ENCODE measurements at places on chromosomes 5 and 9.

GRCh38 chr5:74442466-74442865, 198.1 kb downstream of the ENC1 start:
- DNase-seq: no peak

DNA sequence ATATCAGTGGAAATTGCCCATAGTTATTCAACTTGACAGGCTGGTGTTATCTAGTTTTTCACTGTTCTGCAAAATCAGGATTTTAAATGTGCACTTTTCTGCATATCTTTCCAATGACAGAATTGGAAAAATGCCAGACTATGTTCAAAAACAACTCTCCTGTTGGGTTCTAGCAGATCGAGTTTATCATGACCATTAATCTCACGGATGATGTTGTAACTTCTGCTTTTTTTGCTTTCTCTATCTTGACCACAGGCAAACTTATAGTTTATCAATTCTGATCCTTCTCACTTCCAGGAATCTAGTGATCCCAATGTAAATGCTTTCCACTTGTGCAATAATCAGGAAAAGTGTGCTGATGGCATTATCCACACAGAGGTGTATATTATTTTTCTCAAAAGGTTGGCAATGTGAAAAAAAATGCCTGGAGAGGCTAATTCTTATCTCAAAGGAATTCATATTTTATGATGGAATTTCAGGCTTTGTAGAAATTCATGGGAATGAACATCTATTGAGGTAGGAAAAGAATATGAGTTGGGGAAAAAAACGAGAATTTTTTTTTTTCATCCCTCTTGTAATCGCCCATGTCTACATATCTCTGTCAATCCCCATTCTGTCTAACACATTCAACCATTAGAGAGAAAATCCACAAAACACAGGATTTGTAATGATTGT, 73.6 kb upstream of the DAB2 start:
- DNase-seq: no peak

- no peak for DNase-seq
Measured at GRCh38 chr5:168443950-168444700, 42.1 kb upstream of the RARS1 start.

- no peak for DNase-seq
Measured at GRCh38 chr5:172183881-172184280, 4.1 kb downstream of the STK10 start.

DNA sequence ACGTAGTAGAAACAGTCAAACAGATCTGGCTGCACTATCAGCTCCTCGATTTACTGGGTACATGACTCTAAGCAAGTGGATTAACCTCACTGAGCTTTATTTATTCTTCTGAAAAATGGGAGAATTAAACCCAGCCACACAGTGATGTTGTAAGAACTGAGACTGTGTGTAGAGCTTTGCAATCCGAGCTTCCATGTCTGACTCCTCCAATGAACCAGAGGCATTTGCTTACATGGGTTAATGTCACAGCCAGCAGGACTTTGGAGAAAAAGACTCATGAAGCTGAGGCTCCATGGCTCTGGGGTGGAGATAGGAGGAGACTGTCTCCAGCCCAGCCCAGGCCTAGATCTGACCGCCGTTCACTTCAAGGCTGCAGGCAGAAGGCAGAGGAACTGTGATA, 201.3 kb downstream of the CDK5RAP2 start:
- no peak for DNase-seq

DNA sequence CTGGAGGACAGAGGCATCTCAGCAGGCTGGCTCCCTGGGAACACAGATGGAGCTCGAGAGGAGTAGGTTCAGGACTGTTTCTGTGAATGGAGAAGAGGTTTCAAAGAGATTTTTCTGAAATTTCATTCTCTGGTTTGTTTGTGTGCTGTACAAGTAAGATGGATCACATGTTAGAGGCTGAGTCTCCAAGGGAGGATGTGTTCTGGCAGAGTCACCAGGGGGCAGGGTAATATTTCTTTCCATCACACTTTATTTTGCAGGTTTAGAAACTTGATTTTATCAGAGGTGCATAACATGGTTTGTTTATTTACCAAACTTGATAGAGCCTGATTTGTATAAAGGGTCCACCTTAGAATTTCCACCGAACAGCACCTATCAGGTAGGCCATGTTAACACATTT, 69.2 kb upstream of the ARL15 start:
- DNase-seq: no peak

- no peak for DNase-seq
Measured at GRCh38 chr9:133603135-133603927, 5.9 kb downstream of the FAM163B start.

DNA sequence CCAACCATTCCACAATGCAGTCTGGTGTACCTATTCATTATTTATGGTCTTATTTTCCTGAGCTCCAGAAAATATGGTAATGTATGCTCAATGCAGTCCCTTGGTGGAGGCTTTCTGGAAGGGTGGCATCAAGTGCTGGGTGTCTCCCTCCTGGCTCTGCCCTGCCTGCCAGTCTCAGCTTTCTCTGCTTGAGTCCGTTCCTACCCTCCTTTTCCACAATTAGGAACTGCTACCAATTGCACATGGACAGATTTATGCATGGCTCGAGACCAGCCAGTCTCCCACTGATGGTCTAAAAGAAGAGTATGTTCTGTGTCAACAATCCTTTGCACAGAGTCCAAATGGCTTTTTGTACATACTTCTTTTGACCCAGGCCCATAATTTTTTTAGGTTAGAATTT, 189.8 kb downstream of the TLE1 start:
- DNase-seq: no peak

GRCh38 chr9:126336736-126337325, 10.2 kb downstream of the MVB12B start:
- DNase-seq: no peak

Measured in stimulated activated CD8-positive, alpha-beta memory T cell treated with anti-CD3 and anti-CD28 coated beads, Interleukin-4, amount 100 ng/mL, for 1 hour (primary cell).